ENCODE measurements at places on chromosomes 2 and 18.

DNA sequence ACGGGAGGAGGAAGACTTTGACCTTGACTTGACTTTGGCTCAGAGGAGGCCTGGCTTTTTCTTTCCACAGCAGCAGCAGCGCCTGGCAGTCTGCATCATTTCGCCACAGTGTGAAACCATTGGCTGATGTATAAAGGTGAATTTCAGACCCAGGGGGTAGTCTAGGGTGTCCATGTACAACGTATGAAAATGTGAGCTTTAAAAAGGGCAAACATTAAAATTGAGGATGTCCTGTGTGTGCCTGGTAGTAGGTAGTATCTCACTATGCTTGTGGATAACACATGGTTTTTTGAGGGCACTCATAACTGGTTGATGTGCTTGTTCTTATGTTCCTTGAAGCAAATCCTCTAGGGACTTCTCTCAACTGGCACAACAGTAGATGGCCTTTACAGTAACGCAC lies 86.1 kb downstream of the LPIN1 start:
- no peak for DNase-seq

- DNase-seq, result no peak
Observed at GRCh38 chr2:222753251-222753824, 81.9 kb downstream of the MOGAT1 start.

GRCh38 chr2:6186332-6187151 lies 494.4 kb downstream of the SOX11 start:
- no peak for DNase-seq

GRCh38 chr18:79871481-79872091 lies 73.8 kb downstream of the KCNG2 start:
- DNase-seq, result no peak

DNA sequence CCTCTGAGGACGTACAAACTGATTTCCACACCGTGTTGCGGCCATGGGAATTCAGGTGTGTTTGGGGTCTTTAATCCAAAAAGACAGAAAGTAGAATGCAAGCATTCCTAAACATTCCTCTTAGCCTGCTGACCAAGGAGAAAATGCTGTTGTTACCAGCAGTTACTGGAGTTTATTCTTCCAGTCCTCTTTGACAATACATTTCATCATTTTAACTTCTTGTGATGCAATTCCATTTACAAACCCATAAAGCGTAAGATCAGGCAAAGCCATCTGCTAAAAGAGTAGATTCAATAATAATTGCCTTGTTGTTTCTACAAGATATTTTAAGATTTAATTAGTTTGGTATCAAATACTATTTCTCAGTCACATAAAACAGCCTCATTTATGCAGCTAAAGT lies 32.7 kb downstream of the SPIRE1 start:
- no peak for DNase-seq

- no peak for DNase-seq
Observed at GRCh38 chr18:4068552-4069158, 386.5 kb downstream of the DLGAP1 start.

- no peak for DNase-seq
Observed at GRCh38 chr18:45249246-45249661, 366.0 kb upstream of the SLC14A2 start.

GRCh38 chr2:26904839-26905238 lies 56.9 kb downstream of the DPYSL5 start:
- DNase-seq, result no peak

- no peak for DNase-seq
Observed at GRCh38 chr18:5420906-5421305, 122.9 kb downstream of the EPB41L3 start.

DNA sequence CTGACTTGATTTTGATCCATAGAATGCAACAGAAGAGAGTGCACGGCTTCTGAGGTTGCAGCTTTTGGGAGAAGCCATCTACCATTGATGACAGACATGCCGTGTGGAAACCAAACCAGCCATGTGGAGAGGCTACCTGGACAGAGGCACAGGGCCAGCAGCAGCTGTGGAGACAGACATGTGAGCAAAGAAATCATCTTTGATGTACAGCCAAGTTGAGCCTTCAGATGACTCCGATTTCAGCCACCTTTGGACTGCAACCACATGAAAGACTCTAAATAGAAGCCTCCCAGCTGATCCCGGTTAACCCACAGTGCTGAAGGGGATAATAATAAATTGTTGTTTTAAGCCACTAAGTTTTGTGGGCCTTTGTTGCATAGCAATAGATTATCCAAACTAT lies 54.2 kb downstream of the TSN start:
- DNase-seq, result no peak

DNA sequence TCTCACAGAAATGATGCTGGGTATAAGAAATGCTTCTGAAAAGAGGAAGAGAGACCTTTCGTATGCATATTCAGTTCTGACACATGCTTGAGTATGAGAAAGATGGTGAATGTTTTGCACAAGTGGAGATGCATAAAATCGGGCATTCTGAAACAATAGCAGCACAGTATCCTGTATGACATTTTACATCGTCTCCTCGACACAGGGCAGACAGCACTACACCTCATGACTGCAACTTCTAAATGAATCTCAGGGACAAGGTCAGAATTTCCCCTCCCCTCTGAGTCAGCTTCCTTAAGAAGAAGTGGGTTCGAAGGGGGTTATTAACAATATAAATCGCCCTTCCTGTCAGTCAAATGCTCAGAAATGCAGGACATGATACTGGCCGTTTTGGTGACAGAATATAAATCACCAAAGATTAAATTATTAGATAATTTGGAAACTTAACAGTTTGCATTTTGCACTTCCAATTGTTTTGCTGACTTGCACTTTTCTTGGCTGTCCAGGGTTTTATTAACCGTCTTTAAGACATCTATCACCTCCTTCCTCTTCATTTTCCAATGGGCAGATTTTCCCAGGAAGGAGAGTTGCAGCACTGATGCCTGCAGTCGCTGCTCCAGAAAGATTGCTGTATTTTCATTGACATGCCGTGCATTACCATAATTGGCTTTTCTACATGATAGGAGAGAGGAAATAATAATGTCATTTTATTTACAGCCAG lies 57.2 kb downstream of the TSHZ1 start:
- no peak for DNase-seq

GRCh38 chr2:224260372-224261020 lies 141.4 kb downstream of the FAM124B start:
- DNase-seq, result no peak

DNA sequence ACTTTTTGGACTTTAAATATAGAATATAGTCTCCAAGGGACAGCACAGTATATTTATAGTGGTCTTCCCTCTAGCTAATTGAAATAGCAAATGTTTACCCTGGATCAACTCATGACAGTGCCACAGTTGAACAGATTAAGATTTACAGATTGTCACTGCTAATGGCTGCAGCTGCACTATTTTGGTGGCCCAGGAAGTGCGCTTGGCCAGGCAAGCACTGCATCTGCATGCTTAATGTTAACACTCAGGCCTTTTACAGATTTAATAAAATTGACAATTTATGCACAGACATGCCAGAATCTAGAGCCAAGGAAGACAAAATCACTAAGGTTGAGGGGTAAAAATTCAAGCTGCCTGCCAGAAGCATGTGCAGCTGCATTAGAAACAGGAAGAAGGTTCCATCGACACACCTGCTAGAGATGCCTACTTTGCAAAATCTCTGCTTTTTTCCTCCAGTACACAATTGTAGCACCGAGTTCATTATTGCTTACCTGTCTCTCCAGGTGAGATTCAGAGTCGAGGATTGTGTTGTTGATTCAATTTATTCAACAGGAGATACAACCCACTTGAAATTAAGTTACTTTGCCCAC lies 1042.3 kb upstream of the NRXN1 start:
- DNase-seq, result no peak

GRCh38 chr2:176455816-176456291 lies 186.6 kb downstream of the MTX2 start:
- DNase-seq, result no peak

- DNase-seq, result no peak
Observed at GRCh38 chr2:58950795-58951462, 709.8 kb upstream of the FANCL start.

DNA sequence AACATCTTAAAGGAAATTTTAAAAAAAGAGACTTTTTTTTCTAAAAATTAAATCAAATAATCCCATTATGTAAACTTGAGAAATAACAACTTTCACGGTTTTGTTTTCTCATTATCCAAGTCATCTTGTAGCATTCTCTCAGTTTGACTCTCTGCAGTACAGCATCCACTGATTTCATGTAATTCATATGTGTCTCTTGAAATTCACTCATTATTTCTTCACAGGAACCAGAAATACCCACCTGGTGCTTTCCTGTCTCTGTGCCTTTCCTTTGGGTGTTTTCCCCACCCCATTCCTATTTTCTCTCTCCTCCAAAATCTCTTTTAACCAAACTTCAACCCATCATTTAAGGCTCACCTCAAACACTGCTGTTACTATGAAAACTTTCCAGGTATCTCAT lies 116.1 kb upstream of the STK17B start:
- DNase-seq, result no peak

DNA sequence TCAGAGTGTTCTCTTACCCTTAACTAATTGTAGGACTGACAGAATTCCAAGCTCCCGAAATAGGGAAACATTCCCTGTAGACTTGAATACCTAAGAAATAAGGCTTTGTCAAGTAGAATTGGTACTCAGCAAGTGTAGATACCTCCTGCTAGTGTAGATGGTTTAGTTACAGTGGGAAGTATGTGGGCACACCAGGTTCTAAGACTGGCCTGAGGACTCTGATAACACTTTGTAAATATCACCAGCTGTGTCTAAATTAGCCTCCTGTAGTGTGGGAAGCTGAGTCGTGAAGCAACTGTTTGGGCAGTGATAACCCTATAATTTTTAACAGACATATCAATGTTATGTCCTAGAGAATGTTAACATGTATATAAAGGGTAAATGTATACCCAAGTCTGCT lies 304.5 kb downstream of the SLC8A1 start:
- no peak for DNase-seq

GRCh38 chr2:227161947-227162346 lies 2.1 kb downstream of the COL4A4 start:
- DNase-seq, result no peak

GRCh38 chr2:76450024-76450475 lies 739.3 kb upstream of the GCFC2 start:
- DNase-seq, result no peak

GRCh38 chr2:119823734-119824334 lies 64.1 kb downstream of the PTPN4 start:
- no peak for DNase-seq

- no peak for DNase-seq
Observed at GRCh38 chr18:75173125-75173432, 35.9 kb downstream of the PTGR3 start.

DNA sequence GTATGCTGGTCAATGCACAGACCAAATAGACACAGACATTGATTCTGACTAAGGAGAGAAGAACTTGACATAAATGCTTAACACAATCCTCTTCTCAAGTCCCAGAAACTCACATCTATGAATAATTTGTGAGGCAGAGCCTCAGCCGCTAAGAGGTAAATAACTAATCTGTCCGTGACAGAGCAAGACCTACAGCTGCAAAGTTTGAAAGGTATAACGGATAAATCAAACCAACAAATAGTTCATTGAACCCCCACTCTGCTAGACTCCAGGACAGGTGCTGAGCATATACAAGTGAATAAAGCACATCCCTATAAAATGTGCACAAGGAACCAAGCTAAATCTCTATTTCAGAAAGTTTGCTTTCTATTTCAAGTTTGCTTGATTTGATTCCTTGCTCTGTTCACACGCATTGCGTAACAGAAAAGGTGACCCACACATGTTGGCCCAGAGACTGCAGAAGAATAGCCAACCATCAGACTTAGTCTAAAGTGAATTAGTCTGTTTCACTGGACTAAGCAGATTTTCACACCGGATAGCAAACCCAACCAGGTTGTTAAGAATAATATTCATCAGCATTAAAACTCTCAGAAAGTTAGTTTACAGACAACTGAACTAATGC lies 51.7 kb downstream of the NCKAP5 start:
- DNase-seq, result no peak

- DNase-seq, result no peak
Observed at GRCh38 chr18:48673853-48674721, 135.3 kb downstream of the CTIF start.

- no peak for DNase-seq
Observed at GRCh38 chr2:25164561-25164960, 3.8 kb downstream of the POMC start.
